ENCODE measurements at places on chromosomes 12 and 14.

GRCh38 chr14:65866886-65867285, 454.4 kb downstream of the FUT8 start:
- DNase-seq, result no peak

GRCh38 chr14:58635091-58635830, 2.5 kb upstream of the DACT1 start:
- no peak for DNase-seq

DNA sequence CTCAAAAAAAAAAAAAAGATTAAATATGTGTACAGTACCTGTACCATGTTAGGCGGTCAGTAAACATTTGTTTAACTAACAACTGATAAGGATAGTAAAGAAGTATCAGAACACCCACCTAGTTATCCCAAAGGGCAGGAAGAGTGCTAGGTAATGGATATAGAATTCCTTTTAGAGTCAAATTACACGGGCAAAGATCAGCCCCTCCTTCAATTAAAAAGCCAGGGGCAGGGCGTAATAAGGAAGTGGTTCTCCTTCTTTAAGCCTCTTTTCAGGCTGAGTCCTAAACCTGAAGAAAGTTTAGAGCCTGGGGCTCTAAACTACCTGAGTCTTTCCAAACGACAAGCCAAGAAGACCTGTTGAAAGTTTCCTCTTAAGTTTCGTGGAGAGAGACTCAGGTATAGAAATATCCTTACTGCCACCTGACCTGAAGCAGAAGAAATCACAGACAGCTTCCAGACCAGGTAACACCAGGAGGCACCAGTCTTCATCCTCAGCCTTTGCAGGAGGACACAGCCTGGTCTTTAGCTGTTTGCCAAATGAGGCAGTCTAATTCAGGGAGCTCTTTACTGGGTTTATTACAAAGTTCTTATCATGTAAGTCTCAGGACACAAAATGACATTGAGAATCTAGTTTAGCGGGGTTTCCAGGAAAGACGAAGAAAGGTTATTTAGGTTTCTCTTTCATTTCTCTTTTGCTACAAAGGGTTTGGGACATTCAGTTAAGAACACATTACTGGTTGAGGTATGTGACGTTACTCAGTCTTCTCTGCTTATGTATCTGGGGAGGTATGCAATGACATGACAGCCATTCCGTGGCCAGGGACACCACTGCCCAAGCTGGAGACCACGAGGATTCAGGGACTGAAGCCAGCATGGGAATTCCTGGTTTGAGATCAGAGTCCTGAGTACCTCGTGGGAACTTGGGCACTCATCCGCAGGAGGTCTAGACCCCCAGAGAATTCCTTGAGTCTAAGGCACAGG, at the start of gene BCL2L14:
Gene BCL2L14 (plus strand): TSS at position 266 of the 983 bp plus-strand sequence. CDS start 8,367 bp downstream, outside the sequence.
- DNase-seq, result no peak

- no peak for DNase-seq
These were observed 181.3 kb downstream of the ZFP36L1 start for GRCh38 chr14:68611599-68611998.

GRCh38 chr12:47725893-47726292, 603 bp upstream of the ENDOU start:
- DNase-seq, result peak; percentile 97

GRCh38 chr12:95227818-95228356, 10.3 kb downstream of the VEZT start:
- DNase-seq, result no peak

Data from Karpas-422 (cell line).